T47D (cell line): ENCODE measurements at places on chromosomes 5 and 9.

DNA sequence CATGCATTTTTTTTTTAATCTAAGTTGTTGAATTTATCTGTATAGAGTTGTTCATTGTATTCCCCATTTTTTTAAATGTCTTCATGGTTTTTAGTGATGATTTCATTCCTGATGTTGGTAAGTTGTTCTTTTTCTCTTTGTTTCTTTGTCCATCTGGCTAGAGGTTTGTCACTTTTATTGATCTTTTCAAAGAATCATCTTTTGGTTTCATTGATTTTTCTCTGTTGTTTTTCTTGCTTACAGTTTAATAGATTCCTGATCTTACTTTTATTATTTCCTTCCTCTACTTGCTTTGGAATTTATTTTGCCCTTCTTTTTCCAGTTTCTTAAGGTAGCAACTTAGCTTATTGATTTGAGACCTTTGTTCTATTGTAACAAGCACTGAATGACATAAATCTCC, 114.2 kb downstream of the AOPEP start:
- DNase-seq: no peak

GRCh38 chr5:17258431-17258830, 41.0 kb downstream of the BASP1 start:
- DNase-seq: no peak

DNA sequence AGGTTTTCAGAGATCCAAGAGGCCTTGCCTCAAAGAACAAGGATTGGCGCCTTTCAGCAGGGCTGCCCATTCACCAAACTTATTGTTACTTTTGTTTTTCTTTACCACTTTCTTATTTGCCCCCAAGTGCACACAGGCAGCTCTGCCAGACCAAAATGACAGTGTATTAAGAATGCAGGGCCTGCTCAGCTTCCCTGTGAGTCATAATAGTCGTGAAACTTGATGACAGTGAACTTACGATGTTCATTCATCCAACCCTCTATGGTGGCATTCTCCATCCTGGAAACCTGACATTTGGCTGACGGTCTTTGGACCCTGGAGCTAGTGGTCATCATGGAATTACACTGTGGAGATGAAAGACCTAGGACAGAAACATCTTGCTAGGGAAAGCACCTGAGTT, 44.3 kb downstream of the UBE2QL1 start:
- no peak for DNase-seq

GRCh38 chr5:57724836-57725235, 242.2 kb upstream of the ACTBL2 start:
- DNase-seq: no peak

DNA sequence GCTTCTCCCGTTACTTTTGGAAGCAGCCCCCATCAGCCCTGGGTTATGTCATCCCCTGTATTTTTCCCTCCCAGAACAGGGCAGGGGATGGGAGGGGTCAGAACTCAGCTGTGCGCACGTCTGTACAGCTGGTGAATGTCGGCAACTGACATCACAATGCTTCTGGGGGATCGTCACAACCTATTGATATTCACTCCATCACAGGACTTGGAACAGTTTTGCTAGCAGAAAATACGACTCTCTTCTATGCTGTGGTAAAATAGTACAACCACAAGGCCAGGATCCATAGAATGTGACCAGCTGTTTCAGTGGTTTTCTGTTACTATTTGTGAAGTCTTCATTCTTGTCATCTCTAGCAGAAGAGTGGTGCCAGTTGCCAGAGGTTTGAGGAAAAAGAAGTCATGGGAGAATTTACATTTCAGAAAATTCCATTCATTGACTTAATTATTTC, 77.1 kb upstream of the KLF4 start:
- no peak for DNase-seq

GRCh38 chr9:103991698-103992097, 102.4 kb upstream of the SMC2 start:
- DNase-seq: no peak

GRCh38 chr9:137986268-137987099, 108.9 kb downstream of the CACNA1B start:
- DNase-seq: no peak

- DNase-seq: no peak
These were observed 43.2 kb upstream of the IL7R start for GRCh38 chr5:35813521-35813920.

DNA sequence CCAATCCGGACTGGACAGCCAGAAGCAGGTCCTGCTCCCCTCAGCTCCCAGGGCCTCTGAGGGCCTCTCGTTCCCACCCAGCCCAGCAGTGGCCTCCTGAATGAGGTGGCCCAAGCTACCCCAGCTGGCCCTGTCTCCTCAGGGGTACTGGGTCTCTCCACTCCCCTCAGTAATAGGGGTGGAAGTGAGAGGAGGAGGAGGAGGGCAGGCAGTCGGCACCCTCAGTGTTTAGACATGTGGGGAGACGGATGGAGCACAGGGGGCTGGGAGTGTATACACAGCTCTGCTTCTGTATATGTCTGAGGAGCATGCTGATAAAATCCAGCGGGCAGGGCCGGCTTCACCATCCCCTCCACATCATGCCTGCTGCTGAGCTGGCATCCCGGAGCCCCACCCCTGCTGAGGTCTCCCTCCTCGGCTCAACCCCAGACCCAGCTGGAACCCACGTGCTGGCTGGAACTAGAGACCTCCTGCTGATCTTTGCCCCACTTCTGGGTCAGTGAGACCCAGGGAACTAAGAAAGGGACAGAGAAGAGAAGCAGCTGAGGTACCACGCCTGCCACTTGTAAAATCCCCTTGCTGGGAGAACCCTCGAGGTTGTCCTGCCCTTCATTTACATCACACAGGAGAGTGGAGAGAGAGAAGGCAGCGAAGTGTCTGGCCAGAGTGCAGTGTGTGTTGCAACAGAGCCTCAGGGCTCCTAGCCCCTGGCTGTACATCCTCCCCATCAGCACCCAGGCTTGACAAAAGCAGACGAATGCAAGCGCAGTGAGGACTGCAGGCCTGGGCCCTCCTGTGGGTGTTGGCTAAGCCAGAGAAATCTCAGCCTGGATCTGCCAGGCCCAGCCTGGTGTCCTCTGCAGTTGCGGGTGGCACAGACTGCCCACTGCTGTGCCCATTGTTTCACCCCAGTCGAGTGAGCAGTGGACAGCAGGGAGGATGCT, 77.5 kb downstream of the PSD2 start:
- no peak for DNase-seq

DNA sequence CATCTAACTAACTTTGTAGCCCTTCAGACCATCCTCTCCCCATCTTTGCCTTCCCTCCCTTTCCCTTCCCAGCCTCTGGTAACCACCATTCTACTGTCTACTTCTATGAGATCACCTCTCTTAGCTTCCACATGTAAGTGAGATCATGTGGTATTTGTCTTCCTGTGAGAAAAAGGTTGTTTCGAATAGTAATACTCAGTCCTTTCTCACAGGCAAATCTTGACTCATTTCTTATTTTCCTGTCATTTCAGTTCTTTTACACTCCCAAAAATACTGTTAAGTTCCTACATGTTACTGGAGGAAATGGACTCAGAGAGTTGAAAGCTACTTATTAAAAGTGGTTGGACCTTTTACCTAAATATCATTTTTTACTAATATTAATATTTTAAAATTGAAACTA, 82.1 kb downstream of the SLF1 start:
- DNase-seq: no peak

- DNase-seq: no peak
These were observed 37.0 kb upstream of the VDAC1 start for GRCh38 chr5:134041570-134042411.

DNA sequence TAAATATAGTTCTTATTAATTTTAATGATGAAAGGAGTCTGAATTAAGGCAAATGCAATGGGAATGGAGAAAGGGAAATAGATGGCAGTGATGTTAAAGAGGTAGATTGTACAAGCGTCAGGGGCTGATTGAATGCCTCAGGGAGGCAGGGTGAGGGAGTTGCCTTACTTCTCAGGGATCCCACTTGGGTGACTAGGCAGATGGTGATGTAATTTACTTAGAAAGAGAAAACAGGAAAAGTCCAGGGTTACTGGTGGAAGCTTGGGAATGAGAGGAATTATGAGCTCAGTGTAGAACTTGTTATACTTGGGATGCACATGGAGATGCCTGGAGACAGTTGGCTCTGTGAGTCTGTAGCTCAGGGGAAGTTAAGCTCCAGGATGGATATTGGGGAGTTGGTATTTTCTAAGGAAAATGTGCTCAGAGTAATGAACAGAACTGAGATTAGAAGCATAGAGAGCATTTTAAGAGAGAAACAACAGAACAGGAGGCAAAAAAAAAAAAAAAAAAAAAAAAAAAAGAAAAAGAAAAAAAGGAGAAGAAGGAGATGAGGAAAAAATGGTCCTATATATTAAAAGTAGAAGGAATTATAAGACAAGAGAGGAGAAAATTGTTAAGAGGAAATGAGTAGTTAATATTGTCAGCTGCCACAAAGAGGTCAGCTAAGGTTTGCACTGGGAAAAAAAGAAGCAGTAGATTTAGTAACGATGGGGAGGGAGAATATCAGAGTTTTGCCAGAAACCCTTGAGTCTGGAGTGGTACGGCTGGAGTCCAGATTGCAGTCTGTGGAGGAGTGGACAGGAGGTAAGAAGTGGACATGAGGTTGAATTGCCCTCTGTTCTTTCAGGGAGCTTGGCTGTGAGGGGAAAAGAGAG, 88.0 kb upstream of the ELL2 start:
- DNase-seq: no peak

DNA sequence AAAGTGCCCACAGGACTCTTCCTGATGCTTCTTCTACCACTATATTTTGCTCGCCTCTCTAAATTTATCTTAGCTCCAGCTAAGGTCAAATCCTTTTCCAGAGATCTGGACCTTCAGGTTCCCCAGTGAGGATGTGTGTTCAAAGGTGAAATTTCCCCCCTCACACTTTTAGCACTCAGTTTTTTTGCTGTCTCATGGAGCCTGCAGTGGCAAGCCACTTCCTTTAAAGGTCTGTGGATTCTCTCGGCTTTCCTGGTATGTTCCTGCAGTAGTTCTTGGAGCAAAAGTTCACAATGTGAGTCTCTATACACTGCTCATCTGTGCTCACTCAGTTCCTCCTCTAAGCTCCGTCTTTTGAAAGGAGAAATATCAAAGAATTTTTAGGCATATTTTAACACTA, 181.4 kb downstream of the LURAP1L start:
- no peak for DNase-seq

GRCh38 chr5:179387151-179388110, 42.2 kb upstream of the ADAMTS2 start:
- no peak for DNase-seq

DNA sequence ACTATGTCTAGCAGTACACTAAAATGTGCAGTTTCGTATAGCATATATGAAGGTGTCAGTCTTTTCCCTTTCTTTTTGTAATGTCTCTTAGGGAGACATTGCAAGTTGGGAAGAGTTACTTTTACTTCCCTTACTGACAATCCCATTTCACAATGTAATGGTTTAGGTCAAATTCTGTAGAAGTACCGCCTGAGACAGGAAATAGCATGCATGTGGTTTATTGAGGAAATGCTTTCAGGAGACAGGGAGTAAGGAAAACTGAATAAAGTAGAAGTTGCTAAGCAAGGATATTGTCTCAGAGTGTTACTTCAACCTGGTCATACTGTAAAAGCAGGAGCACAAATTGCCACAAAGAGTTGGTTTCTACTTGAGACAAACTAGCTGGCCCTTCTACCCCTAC, 32.1 kb upstream of the MSANTD3 start:
- DNase-seq: no peak

GRCh38 chr5:127418974-127419682, 98.3 kb upstream of the PRRC1 start:
- peak; percentile 63 for DNase-seq

- DNase-seq: no peak
These were observed 10.8 kb downstream of the STK10 start for GRCh38 chr5:172177176-172177575.

- no peak for DNase-seq
These were observed 114.8 kb upstream of the DAPK1 start for GRCh38 chr9:87382900-87383299.

GRCh38 chr9:87113874-87114273, 166.6 kb upstream of the GAS1 start:
- DNase-seq: no peak

DNA sequence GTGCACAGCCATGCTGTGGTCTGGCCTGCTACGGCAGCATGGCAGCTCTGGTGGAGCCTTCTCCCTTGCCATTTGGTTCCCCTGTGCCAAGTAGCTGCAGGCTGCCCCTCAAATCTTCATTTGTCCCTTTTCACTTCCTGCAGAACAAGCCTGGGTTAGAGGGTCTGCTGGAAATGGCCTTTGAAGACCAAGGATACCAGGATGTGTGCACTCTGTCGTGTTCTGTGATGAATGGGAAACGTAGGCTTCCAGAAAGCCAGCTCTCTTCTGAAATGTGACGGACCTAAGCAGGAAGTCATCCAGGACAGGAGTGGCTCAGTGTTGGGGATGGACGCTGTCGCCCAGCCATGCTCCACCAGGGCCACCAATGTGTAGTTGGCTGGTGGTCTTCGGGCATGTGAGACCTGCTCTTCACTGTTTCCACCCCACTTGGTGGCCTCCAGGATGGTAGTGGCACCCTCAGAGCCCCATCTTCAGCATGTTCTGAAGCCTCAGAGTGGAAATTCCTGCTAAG, 3.4 kb upstream of the POMT1 start:
- no peak for DNase-seq

GRCh38 chr9:16352791-16353401, 517.6 kb downstream of the BNC2 start:
- DNase-seq: no peak

- no peak for DNase-seq
These were observed 21.1 kb downstream of the CORO2A start for GRCh38 chr9:98171176-98171925.

GRCh38 chr9:115263371-115264075, 145.6 kb upstream of the TNC start:
- DNase-seq: no peak

DNA sequence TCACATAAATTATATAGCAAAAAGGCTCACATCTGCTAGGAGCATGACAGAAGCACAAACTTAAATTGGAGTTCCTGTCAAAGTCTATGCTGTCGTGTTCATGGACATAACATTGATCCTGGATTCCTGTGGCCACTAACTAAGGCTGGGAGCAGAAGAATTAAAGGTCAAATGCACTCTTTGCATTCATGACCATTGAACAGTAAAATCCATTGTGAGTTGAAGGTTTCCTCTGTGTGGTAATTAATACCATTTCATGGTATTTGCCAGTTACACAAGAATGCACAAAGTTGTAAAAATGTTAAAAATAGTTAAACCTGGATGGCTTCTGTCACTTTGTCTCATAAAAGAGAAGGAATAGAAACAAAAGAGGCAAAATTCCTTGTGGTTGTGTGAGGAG, 242.6 kb downstream of the NPR3 start:
- no peak for DNase-seq

- no peak for DNase-seq
These were observed 289.7 kb downstream of the MRPS30 start for GRCh38 chr5:45098483-45098882.

DNA sequence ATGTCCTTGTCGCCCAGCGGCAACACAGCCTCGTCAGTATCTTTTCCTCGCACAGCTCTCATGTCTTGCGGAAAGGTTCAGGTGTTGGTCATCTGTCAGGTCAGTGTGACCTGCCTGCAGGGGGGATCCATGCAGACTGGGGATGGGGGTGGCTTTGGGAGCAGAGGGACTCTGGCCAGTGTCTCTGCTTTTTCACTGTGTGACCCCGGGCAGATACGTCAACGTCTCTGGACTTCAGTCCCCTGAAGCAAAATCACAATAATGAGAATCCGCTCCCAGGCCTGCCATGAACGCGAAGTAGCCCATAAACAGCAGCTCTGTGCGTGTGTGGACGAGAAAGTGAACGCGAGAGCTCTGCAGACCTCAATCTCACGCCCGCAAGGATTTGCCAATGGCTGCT, 75.7 kb upstream of the FCN1 start:
- no peak for DNase-seq
